ENCODE measurements at places on chromosomes 3 and 15.

- DNase-seq: peak; percentile 86
These were observed 62.0 kb downstream of the TLE3 start for GRCh38 chr15:70035719-70036077.

DNA sequence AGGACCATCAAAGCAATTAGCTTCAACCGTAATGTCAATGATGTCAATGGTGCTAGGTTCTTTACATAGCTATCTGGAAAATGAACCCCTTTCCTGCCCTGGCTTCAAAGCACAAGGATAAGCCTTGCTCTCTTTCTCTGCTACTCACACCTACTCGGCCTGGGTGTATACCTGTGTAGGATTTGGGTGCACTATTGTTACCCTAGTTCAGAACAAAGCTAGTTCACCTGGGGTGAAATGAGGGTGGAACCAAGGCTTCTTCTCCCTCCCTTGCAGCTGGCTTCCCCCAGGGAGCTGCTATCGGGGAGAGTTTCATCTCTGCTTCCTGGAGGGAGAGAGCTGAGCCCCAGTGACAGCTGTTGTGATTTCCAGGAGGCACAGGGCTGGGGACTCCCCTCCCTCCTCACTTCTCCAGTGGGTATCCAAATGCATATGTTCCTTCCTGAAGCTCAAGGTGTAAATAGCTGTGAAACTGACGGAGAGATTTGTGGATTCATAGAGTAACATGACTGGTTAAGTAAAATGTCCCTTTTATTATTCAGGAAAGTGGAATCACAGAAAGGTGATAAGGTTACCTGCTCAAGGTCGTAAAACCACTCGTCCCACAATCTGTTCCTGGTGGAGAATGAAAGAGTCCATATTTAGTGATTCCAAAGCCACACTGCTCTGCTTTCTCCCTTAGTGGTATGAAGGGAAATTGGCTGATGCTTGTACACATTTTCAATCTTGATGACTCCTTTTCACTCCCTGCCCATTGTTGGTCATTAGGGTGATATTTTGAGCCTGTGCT, 11.8 kb upstream of the C3orf70 start:
- DNase-seq: no peak

DNA sequence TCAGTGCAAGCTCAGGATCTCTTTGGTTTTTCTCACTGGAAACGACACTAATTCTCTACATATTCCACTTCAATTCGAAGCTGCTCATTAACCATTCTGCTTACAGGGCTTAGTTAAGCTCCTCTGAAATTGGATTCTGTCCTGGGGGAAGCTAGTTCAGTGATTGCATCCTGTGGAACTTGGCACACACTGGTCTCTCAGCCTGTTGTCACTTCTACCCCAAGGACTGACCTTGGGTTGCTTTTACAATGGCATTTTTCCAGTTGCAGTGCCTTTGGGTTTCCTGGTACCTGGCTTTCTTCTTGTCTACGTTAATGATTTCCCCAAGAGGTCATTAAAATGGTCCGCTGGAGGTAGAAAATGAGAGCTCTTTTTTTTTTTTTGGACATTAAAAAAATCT, 33.3 kb upstream of the GABRB3 start:
- no peak for DNase-seq

- DNase-seq: no peak
These were observed 126.6 kb downstream of the ADAM10 start for GRCh38 chr15:58622877-58623276.

DNA sequence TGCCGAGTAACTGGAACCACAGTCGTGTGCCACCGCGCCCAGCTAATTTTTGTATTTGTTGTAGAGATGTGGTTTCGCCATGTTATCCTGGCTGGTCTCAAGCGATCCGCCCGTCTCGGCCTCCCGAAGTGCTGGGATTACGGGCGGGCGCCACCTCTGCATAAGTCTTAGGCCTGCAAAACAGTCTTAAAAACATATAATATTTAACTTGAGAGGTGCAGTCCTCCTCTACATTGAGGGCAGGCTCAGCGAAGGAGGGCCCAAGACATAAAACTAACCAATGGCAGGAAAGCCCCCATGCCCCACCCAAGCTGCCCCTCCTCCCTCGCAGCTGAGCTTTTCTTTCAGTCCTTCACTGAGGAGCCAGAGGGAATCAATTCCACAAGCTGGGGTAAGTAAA, at the start of gene SLC28A2:
TSS of gene SLC28A2 (plus strand) at position 347 of the 400 bp plus-strand sequence. CDS start 982 bp downstream, outside the sequence.
- DNase-seq: no peak

- DNase-seq: peak; percentile 78
These were observed 388.2 kb upstream of the AGTR1 start for GRCh38 chr3:148309390-148310035.

DNA sequence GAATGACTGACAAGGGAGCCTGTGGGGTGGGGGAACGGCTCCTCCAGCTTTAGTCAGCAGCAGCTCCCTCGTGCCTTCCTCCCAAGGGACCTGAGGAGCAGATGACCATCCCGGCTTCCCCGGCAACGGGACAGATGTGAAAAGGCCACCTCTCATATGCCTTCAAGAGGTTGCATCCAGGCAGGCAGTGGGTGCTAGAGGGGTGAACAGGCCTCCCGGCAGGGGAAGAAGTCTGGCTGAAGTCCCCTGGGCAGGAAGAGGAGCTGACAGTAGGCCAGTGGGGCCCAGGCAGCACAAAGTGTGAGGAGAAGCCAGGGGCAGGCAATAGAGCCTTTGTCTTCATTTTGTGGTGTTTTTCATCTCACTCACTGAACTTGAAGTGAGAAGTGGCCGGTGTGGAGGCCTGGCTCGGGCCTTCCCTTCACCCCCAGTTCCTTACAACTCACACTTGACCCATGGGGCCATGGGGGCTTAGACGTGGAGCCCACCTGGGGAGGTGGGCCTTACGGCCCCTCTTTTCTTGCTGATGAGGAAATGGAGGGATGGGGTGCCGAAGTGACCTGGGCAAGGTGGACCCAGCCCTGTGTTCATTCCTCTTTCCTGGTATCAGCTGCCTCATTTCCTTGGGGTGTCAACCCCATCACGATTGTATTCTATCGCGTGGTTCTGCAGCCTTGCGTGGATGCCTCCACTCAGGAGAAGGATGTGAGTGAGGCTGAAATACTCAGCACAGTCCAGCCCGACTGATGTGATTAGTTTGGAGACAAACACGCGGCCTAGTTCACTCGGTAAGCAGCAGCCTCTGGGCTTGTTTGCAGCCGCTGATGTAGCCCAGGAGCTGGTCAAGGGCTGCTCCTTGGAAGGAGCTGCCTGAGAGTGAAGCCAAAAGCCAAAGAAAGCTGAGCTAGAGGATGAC, 115.5 kb upstream of the ALDH1A3 start:
- DNase-seq: no peak

GRCh38 chr15:89333959-89334509, 590 bp downstream of the POLG start:
- DNase-seq: no peak

DNA sequence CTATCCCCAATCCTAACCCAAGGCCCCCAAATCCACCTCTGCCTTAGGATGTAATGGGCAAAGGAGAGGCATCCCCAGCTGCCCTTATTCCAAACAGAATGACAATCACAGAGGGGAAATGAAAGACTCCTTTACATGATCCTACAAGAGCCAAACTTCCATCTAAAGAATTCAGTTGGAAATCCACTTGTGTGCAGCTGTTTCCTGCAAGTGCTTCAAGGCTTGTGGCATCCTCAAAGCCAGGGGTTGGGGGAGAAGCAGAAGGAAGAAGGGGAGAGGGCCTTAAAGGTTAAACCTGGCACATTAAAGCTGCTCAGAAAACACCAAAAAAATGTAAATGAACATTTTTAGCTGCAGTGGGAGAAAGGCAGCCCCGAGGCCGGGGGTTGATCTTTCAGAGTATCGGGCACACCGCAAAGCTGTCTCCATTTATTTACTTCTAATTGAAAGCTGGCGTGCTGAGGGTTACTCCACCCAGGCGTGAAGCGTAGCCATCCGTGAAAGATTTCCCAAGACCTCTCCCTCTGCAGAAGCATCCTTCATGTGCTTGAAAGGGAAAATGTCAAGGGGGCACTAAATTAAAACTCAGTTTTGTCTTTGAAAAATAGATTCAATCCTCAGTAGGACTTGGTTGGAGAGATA, 217.8 kb downstream of the SHQ1 start:
- DNase-seq: no peak

GRCh38 chr3:181773921-181774320, 62.2 kb downstream of the SOX2 start:
- no peak for DNase-seq

GRCh38 chr15:32682569-32682968, 35.2 kb upstream of the GREM1 start:
- peak; percentile 88 for DNase-seq

DNA sequence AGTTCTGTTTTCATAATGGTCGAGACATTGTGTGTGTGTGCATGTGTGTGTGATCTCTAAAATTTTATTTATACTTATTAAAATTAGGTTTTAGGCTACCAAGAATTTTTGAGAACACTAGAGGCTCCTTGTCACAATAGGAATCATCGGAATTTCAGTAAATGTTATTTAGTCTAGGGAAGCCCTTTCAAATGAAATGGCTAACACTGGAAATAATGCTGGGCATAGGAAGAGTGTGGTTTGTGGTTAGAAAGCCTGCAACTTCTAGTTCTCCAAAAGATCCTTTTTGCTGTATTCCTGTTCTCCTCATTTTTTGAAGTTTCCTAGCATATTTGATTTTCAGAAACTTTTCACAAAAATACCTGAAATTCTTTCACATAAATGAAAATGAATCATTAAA, 92.5 kb upstream of the MBNL1 start:
- DNase-seq: no peak

DNA sequence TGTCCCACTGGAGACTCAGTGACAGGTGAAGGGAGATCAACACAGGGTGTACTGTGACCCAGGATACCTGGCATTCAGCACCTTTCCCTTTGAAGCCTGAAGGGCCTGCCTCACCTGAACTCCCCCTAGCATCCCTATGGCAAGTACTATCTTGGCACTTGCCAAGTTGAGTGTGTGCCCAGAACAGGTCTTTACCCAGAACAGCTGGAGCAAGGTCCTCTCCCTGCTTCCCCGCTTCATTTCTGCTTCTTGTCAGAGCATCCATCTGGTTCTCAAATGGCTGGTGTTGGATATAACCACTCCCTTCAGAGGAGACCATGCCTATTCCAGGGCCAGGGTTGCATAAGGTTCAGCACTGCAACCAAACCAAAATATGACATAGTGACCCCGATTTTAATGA, 73.0 kb downstream of the FAM43A start:
- no peak for DNase-seq

DNA sequence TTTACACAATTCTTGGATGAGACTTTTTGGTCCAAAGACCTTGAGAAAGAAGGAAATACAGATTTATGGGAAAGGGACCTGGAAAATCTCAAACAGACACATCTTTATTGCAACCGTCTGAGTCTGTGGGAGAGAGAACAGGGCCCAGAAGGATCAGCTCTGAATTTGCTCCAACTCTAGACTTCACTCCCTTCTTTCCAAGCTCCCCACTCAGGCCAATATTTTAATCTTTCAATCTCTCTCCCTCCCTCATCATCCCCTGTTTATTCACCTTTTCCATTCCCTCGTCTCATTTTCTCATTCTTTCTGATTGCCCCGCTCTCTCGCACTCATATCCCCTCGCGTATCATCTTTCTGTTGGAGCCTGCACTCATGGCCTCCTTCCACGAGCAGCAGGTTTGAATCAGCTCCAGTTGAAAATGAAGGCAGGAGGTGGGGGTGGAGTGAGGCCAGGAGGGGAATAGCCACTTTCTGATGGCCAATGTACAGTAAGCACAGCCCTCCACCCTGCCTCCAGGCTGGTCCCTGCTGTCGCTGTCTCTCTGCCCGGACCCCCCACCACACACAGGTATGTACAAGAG, 63.6 kb upstream of the BOC start:
- DNase-seq: no peak

GRCh38 chr15:76565366-76565765, 228.8 kb downstream of the ISL2 start:
- DNase-seq: no peak

- DNase-seq: no peak
These were observed 40.9 kb downstream of the KY start for GRCh38 chr3:134609821-134610431.

DNA sequence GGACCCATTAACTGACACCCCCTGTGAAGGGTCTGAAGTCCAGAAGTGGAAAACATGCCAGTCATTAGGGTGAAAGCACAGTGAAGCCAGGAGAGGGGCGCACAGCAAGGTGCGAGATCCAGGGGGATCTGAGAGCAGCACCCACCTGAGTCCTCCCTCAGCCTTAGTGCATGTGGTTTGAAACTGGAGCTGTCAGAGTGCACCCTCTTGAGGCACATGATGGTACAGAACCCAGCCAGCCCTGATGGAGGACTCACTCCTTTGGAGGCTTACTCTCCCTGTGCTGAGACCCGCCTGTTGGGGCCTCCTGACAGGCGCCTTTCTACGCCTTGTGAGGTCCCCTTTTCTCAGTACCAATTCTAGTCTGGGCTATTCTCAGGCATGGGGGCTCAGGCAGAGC, 77.8 kb downstream of the IL20RB start:
- DNase-seq: peak; percentile 9

GRCh38 chr3:178777718-178778411, 241.6 kb downstream of the KCNMB2 start:
- no peak for DNase-seq

GRCh38 chr3:123499322-123499721, 50.4 kb upstream of the ADCY5 start:
- DNase-seq: peak; percentile 16

DNA sequence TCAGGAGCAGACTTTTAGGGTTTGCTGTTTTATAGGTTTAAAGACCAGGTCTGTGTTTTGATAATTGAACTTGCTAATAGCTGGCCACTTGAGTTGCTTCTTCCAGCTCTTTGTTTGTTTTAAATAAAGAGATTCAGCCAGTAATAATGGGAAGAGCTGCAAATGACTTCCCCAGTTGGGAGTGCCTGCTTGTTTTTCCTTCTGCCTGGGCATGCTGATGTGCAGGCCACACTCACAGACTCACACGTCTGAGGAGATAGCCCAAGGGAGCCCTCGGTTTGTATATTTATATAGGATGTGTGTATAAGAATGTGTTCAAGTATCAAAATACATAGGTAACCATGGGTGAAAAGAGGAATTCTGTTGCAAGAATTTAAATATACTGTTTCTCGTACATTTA, 78.2 kb upstream of the BOC start:
- DNase-seq: no peak

GRCh38 chr3:40226636-40227035, 82.9 kb upstream of the EIF1B start:
- DNase-seq: no peak

DNA sequence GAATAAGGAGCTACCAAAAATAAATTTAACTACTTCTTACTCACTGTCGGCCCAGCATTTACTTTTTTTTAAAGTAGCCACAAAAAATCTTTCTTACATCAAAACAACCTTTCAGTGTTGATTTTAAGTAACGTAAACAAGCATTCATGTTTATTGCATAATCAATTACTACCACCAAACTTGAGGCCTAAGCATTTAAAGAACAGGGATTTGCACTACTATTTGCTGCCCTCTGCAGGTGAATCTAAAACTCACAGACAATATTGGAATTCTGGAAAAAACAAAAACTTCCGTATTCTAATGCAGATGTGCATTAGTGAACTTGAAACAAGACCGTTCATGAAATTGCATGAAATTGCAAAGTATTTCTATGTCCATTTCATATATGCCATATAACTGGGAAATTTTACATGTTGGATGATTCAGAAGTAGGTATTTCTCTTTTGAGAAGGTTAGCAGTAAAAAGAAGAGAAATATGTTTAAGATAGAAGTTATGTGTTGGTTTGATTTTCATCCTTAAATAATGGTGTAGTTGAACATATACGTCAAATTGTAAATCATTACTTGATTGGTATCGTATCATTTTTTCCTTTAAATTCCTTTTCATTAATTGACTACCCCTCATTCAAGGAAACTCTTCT, 55.6 kb downstream of the CGGBP1 start:
- DNase-seq: peak; percentile 66

- peak; percentile 19 for DNase-seq
These were observed 20.3 kb downstream of the XXYLT1 start for GRCh38 chr3:195250473-195251251.

All from suppressor macrophage treated with lipopolysaccharide for 1 hour (primary cell).